ENCODE measurements at places on chromosomes 16 and 17.

- peak; percentile 65 for DNase-seq
Observed at GRCh38 chr16:27776556-27777225, 226.7 kb downstream of the KATNIP start.

GRCh38 chr16:70695331-70696070 is 9.6 kb upstream of the MTSS2 start:
- DNase-seq, result no peak

DNA sequence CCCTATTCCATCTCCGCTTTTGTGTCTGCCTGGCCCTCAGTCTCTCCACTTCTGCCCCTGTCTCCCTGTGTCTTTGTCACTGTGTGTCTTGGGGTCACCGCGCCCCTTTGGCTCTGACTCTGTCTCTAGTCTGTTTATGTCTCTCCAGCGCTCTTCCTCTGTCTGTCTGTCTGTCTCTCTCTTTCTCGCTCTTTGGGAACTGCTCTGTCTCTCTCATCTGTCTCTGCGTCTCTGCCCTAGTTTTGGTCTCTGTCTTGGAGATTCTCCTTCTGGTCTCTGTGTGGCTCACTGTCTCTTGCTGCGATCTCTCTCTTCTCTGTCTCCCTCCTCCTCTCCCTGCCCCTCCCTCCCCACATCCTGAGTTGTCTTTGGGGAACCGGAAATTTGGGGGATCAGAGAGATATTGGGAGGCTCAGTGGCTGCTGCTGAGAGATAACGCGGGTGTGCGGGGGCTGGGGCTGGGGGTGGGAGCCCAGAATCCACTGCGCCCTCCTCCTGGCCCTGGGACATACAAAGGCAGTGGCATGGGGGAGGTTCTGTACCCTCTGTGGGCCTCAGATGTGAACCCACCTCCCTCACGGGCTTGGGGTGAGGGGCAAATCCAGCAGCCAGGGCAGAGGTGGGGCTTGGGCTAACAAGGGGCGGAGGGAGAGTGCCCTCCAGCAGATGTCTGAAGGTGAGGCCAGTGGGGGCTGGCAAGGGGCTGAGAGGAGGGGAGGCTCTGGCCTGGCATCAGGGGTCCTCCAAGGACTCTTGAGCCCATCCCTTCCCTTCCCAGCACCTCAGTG is 24.4 kb downstream of the LAT start:
- DNase-seq, result no peak

GRCh38 chr17:40551879-40552768 is 13.1 kb downstream of the CCR7 start:
- DNase-seq, result no peak

GRCh38 chr17:43517615-43518386 is 28.3 kb downstream of the ETV4 start:
- DNase-seq, result no peak

- no peak for DNase-seq
Observed at GRCh38 chr17:55154101-55154500, 110.7 kb upstream of the HLF start.

Data from anterior cingulate cortex (tissue), 58 donors.